Pancreas (tissue), 10 donors: ENCODE measurements at places on chromosomes 3 and 15. TPM values are rescaled to one million over a fixed set of nuclear protein-coding genes. Genes with fewer than 3 reads are reported as not detected.

GRCh38 chr15:34896183-34896582 lies 73.4 kb downstream of the AQR start:
- H3K36me3 ChIP-seq: peaks cover 3% of the 10 kb centered on the region
- no peak overlapping the region for H3K27ac ChIP-seq
- H3K27me3 ChIP-seq: no peaks in the 10 kb centered on the region
- H3K4me1 ChIP-seq: no peaks in the 10 kb centered on the region
- no peak overlapping the region for H3K4me3 ChIP-seq
- no peak for DNase-seq

- H3K4me1 ChIP-seq: no peaks in the 10 kb centered on the region
- no peak overlapping the region for H3K27ac ChIP-seq
- no peaks in the 10 kb centered on the region for H3K36me3 ChIP-seq
- no peak for DNase-seq
- H3K4me3 ChIP-seq: no peak overlapping the region
Observed at GRCh38 chr3:70963431-70964275, 619.9 kb downstream of the FOXP1 start.

GRCh38 chr15:86347245-86347644 lies 267.6 kb downstream of the AGBL1 start:
- H3K4me3 ChIP-seq: no peak overlapping the region
- H3K36me3 ChIP-seq: no peaks in the 10 kb centered on the region

GRCh38 chr3:28935146-28935545 lies 345.7 kb upstream of the RBMS3 start:
- no peaks in the 10 kb centered on the region for H3K36me3 ChIP-seq
- no peak overlapping the region for H3K27ac ChIP-seq
- H3K4me3 ChIP-seq: no peak overlapping the region
- H3K27me3 ChIP-seq: no peaks in the 10 kb centered on the region

DNA sequence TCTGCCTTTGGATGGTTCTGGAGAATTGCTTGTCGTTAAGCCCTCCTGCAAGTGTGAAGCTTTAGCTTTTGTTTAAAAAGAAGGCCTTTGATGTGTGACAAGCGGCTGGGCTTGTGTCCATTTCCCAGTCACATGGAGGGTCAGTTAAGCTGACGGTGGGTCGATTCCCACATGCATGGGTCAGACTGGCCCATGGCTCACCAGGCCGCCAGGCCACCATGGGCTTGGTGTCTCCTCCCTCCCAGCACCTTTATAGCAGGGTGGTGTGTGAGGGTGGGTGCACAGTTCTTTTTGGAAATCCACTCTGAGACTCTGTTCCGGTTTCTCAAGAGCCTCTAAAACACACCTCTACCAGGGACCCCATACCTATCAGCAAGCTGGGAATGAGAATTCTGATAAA lies 67.2 kb downstream of the SCN5A start:
- H3K36me3 ChIP-seq: no peaks in the 10 kb centered on the region
- H3K27ac ChIP-seq: no peak overlapping the region
- H3K27me3 ChIP-seq: no peaks in the 10 kb centered on the region
- no peaks in the 10 kb centered on the region for H3K4me1 ChIP-seq
- H3K4me3 ChIP-seq: no peak overlapping the region
- DNase-seq: no peak

GRCh38 chr15:70319466-70319865 lies 221.7 kb upstream of the TLE3 start:
- no peaks in the 10 kb centered on the region for H3K27me3 ChIP-seq
- no peaks in the 10 kb centered on the region for H3K4me1 ChIP-seq
- DNase-seq: no peak

DNA sequence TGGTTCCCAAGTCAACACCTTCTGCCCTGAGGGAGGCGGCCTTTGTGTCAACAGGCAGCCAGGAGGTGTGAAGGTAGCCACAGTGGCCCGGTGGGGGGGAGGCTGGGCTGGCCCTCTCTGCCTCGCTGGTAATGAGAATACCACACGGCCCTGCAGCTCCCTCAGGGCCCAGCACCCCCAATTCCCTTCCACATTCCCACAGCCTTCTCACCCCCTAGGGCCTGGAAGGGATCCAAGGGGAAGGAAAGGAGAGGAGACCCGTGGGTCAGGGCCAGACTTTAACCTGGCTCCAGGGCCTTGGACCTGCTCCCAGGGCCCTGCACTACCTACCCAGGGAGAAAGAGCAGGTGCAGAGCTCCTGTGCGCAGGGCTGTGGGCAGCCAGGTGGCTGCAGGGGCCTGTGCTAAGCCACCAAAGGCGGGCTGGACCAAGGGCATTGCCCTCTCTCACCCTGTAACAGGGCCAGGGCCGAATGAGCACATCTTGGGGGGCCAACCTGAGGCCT lies 8.7 kb upstream of the MESP2 start:
- no peaks in the 10 kb centered on the region for H3K36me3 ChIP-seq
- no peaks in the 10 kb centered on the region for H3K27me3 ChIP-seq
- H3K4me3 ChIP-seq: no peak overlapping the region
- H3K4me1 ChIP-seq: peaks cover 29% of the 10 kb centered on the region

GRCh38 chr3:17140670-17141505 lies 256.1 kb downstream of the PLCL2 start:
- H3K36me3 ChIP-seq: no peaks in the 10 kb centered on the region
- H3K27ac ChIP-seq: no peak overlapping the region
- no peak for DNase-seq
- H3K4me1 ChIP-seq: no peaks in the 10 kb centered on the region
- H3K27me3 ChIP-seq: no peaks in the 10 kb centered on the region

DNA sequence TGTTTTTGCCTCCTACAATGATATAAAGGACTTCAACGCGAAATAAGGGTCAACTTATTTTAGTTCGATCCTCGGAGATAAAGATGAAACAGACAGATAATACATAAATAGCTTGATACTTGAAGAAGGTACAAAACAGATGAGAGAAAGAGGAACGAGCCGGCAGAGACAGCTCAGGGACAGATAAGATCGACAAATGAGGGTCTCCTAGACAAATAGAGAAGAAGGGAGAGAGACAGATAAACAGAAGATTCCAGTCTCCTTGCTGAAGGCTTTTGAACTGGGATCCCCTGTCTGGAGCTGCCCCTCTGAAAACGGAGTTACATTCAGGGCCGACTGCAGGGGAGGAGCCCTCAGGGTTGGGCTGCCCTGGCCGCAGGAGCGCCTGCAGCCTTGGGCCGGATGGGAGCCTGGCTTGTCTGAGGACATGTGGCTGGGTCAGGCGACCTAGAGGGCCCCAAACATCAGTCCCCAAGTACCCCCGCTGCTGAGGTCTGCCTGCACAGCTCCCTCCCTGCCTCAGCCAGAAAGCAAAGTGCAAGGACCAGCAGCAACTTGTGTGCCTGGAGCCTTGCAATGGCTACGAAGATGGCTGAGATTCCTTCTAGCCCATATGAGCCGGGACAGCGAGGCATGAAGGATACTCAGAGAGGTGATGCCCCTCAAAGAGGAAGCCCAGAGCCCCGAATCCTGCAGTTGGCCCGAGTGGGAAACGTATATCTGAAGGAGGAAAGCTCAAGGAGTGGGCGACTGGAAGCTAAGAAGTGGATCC lies 926 bp upstream of the SKOR1 start:
- DNase-seq: no peak
- peaks cover 4% of the 10 kb centered on the region for H3K4me1 ChIP-seq
- no peaks in the 10 kb centered on the region for H3K36me3 ChIP-seq

DNA sequence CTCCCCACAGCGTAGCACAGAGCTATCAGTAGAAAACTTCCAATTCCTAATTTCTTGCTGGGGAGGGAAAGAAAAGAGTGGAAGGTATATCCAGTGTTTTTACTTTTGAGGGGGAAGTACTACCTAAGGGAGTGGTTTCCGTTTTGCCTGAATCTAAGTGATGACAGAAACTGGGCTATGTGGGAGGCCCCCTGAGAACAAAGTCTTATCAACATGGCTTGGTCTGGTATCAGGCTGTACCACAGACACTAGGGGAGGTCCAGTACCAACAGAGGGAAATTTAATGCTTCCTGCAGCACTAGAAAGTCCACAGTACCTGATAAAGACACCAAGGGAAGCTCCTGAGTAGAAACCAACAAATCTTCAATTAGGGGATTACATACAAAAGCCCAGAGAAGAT lies 199.2 kb downstream of the IL5RA start:
- H3K36me3 ChIP-seq: no peaks in the 10 kb centered on the region
- DNase-seq: no peak
- H3K4me1 ChIP-seq: no peaks in the 10 kb centered on the region
- no peaks in the 10 kb centered on the region for H3K27me3 ChIP-seq

DNA sequence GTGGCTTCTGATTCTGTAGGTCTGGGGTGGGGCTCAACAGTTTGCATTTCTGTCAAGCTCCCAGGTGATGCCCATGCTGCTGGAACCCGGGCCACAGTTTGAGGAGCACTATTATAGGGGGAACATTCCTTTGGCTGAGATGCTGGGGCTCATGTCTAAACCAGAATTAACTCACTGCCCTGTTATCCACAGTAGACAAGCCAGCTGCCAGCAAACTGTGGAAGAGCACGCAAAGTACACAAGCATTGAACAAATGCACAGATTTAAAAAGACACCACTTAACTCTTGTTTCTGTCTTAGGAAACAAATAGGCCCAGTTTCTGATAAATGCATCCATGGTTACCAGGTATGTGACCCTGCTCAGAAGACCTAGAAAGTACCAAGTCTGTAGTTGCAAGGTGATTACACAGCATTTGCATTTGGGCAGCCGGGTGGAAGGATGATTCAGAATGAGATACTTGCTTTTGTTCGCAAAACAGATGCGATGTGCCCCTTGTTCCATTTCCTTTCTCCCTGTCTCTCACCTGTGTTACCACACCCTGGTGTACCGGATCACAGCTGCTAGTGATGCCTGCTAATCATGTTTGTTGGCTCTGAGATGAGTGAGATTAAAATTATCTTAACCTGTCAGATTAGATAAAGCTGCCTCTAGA lies 12.4 kb downstream of the GYG1 start:
- H3K4me1 ChIP-seq: no peaks in the 10 kb centered on the region
- H3K4me3 ChIP-seq: no peak overlapping the region
- DNase-seq: no peak
- H3K36me3 ChIP-seq: no peaks in the 10 kb centered on the region

DNA sequence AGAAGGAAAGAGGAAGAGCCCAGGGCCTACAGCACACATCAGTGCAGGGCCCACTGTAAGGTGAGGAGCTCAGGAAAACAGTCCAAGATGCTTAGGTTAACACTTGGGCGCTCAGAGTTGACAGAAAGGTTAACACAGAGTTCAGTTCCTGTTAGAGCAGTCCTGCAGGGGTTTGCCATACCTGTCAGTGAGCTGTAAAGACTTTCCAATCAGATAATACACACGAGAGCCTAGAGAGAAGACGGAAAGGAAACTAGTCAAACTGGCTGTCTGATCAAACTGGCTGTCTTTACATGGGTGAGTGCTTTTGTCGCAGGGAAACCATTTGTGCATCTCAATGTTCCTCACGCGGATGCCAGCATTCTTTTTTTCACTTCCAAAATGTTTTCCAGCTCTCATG lies 61.4 kb upstream of the ARHGEF26 start:
- no peak overlapping the region for H3K4me3 ChIP-seq
- DNase-seq: no peak
- H3K36me3 ChIP-seq: no peaks in the 10 kb centered on the region
- H3K4me1 ChIP-seq: peaks cover 5% of the 10 kb centered on the region
- H3K27ac ChIP-seq: no peak overlapping the region

- H3K4me1 ChIP-seq: no peaks in the 10 kb centered on the region
- peak; percentile 76 for DNase-seq
- H3K36me3 ChIP-seq: no peaks in the 10 kb centered on the region
- peak overlapping the region; percentile 99 for H3K27ac ChIP-seq
Observed at GRCh38 chr15:31325595-31326155, 960 bp upstream of the KLF13 start.

- no peaks in the 10 kb centered on the region for H3K27me3 ChIP-seq
- DNase-seq: no peak
- no peaks in the 10 kb centered on the region for H3K36me3 ChIP-seq
- no peaks in the 10 kb centered on the region for H3K4me1 ChIP-seq
- H3K4me3 ChIP-seq: no peak overlapping the region
- H3K27ac ChIP-seq: no peak overlapping the region
Observed at GRCh38 chr3:117843356-117843755, 1133.8 kb downstream of the TUSC7 start.

- H3K27me3 ChIP-seq: no peaks in the 10 kb centered on the region
- H3K4me3 ChIP-seq: no peak overlapping the region
- no peaks in the 10 kb centered on the region for H3K36me3 ChIP-seq
- no peak overlapping the region for H3K27ac ChIP-seq
- no peaks in the 10 kb centered on the region for H3K4me1 ChIP-seq
- no peak for DNase-seq
Observed at GRCh38 chr3:64848822-64849221, 161.0 kb upstream of the ADAMTS9 start.

- no peaks in the 10 kb centered on the region for H3K36me3 ChIP-seq
- DNase-seq: no peak
- H3K4me1 ChIP-seq: no peaks in the 10 kb centered on the region
Observed at GRCh38 chr3:61680617-61681016, 119.2 kb downstream of the PTPRG start.

MAGEL2 gene
- total RNA-seq: 1.4 TPM
